ENCODE measurements at places on chromosomes 6 and 20.

DNA sequence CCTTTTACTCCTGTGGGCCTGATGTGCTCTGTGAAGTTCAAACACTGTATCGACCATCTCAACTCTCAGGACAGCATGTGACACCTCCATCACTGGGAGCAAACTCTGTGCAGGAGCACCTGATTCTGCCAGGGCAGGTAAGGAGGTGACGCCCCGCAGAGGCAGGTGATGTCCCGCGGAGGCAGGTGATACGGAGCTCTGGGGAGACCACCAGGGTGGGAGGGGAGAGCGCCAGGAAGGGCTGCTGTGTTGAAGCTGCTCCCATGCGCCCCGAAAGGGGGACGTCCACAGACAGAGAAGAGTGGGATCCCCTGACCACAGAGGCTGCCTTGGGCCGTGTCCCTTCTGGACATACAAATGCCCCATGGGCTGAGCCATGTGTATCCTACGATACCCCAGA lies 58.3 kb downstream of the DACT2 start:
- DNase-seq, result no peak

GRCh38 chr6:36222924-36223323 lies 26.4 kb downstream of the BRPF3 start:
- no peak for DNase-seq

DNA sequence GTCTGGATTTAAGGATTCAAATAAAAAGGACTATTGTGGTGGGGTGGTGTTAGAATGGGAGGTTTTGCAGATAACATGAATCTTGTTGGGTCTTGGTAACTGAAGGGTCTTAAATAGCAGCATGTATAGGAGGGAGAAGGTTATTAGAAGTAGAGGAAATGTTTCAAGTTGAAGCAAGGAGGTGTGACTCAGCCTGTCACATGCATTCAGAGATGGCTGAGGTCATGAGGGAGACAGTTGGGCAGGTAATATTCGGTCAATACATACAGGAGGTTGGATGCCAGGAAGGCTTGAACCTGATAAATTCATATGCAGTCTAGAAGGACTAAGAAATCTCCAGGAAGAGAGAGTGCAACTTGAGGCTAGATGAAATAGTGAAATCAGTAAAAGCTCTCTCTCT lies 6.1 kb downstream of the KLHL31 start:
- DNase-seq, result no peak

DNA sequence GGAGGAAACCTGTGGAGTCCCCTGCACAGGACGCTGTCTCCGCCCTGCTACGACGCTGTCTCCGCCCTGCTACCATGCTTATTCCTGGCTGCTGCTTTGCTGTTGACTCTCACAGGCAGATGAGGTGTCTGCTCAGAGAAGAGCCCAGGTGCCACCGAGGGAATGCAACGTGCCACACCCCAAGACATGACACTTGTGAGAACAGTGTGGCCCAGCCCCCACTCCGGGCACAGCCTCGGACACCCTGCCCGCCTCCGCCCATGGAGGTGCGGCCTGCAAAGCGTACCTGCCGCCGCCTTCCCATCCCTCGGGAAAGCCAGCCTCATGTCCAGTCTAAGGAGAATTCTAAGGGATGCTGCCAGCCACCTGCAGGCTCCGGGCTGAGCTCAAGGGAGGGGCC lies 15.6 kb upstream of the MRGBP start:
- no peak for DNase-seq

DNA sequence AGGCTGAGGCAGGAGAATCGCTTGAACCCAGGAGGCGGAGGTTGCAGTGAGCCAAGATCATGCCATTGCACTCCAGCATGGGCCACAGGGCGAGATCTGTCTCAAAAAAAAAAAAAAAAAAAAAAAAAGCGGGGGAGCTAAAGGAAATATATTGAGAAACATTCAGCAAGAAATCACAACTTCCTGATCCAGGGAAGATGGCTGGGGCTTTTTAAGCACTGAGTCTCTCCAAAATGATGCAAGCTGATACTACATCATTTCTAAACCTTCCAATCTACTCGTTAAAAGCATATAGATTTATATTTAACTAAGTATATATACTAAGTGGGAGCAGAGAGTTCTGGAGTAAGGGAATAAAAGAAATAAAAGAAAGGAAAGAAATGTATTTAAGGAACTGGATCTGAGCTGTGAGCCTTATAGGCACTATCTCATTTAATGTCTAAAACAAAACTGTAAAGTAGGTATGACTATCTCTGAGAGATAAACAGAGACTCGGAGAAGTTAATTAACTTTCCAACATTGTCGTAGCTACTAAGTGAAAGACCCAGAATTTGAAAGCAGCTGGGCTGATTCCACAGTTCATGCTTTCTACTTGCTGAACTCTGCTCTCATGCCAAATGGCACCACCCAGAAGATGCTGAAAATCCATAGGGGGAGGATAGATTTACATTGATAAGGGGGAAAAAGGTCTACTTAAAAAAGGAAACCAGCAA lies 215.0 kb upstream of the MARCKS start:
- no peak for DNase-seq

GRCh38 chr6:16836144-16836981 lies 75.1 kb upstream of the ATXN1 start:
- no peak for DNase-seq

- peak; percentile 56 for DNase-seq
Observed at GRCh38 chr6:34386316-34387137, 5.9 kb downstream of the NUDT3 start.

DNA sequence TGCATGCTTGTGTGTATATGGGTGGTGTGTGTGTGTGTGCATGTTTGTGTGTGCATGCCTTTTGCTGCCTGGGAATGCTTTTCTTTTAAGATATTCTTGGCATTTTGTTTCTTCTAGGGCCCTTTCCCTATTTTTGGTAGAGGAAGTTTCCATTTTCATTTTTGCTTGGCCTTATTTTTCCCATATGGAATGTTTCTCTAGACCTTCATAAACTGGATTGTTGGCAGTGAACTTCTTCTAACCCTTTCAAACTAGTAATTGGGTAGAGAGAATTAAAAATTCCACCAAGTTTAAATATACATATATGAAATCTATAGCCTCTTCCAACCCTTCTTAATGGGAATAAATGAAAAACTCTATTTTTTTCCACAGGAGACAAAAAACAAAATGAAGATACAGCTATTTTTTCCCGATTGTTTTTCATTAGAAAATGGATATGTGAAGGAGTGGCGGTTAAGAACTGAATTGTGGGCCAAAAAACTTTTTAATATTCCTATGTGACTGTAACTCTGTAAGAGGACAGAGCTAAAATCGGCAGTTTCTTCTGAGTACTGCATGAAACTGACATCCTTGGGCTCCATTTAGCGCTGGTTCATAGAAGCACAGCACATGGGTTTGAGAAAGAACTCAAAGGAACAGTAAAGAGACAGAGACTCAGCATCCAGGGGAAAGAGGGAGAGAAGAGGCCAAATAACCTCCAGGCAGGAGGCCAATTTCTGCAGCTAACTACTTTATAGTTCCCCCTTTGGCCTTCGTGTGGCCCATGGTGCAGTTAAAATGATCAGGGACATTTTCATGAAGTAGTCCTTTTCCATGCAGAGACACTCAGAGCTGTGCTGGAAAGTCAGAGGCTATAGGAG lies 102.1 kb downstream of the TMEM170B start:
- DNase-seq, result no peak

DNA sequence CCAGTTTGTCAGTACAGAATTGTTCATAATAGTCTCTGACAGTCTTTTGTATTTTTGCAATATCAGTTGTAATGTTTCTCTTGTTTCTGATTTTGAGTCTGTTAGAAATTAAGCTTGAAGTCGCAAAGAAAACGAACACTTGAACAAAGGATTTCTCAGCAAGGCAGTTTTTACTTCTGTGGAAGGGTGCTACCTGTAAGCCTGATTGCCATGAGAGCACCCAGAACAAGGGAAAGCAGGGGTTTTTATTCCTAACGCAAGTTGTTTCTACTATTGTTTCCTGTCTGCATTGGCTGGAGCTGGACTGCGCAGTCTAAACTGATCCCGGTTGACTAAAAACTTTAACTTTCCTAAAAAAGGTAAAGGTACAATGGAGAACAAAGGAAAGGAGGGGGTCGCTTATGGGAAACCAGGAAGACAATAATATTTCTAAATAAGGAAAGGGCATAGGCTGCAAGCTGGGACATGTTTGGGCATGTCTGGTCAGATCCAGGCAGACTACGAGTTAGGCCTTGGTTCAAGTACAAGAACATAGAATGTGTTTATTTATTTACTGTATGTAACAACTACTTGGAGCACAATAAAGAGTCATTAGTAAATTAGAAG lies 28.5 kb downstream of the HLA-B start:
- DNase-seq, result no peak

DNA sequence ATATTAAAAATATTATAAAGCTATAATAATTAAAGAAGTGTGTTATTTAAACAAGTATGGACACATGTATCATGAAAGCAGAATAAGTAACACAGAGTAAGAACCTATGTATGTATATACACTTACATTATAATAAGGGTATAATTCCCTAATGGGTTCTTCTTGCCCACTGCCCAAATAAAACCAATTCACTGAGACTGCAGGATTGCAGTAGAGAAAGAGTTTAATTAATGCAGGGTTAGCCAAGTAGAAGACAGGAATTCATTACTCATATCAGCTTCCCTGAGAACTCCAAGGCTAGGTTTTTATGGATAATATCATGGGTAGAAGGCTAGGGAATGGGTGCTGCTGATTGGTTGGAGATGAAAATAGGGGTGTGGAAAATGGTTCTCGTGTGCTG lies 53.8 kb upstream of the SAMD3 start:
- no peak for DNase-seq

DNA sequence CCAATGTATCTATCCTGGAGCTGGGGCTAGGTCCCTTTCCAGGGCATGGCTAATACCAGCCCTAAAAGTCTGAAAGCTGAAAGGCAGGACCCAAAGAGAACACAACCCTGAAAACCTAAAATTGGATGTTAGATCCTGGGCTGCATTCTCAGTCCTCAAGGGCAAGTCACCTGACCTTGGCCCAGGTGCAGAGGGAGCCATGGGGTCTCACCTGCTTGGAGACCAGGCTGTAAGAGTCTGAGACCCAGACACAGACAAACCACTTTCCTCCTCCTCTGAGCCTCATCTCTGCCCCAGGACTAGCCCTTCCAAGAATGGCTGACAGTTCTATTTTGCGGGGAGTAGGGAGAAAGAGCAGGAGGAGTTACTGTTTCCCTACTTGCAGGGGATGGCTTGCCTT lies 60.0 kb downstream of the EFCAB8 start:
- DNase-seq, result no peak

- DNase-seq, result peak; percentile 65
Observed at GRCh38 chr6:44177691-44178423, 19.2 kb downstream of the CAPN11 start.

DNA sequence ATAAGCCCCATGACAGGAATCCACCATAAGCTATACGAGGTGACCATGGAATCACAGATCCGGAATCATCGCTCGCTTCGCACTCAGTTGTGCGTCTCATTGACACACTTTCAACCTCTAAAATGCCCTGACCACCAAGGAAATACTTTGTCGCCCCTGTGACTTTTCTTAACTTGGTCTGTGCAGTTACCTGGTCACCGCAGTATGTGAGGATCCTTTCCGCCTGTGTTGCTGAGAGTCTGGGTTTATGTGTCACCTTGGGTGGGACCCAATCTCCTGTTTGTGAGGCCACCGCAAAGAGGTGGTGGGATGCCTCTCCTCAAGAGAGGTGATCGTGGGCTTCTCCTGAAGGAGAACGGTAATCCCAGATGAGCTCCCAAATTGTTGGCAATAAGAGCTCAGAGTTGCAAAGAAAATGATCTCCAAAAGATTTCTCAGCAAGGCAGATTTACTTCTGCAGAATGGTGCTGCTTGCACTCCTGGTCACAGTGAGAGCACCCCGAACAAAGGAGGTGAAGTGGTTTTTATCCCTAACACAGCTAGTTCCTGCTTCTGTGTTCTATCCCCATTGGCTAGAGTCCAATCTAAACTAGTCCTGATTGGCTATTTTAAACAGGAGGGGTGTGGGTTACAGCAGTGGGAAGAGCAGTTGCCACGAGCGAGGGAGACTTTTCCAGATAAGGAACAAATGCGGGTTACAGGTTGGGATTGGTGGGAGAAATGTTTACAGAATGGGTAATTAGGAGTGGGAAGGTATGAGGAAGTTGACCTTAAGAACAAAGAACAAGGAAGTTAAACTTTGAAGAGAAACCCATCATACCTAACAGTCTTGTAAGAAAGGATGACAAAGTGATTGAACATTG lies 9.1 kb upstream of the ZNFX1 start:
- DNase-seq, result no peak

DNA sequence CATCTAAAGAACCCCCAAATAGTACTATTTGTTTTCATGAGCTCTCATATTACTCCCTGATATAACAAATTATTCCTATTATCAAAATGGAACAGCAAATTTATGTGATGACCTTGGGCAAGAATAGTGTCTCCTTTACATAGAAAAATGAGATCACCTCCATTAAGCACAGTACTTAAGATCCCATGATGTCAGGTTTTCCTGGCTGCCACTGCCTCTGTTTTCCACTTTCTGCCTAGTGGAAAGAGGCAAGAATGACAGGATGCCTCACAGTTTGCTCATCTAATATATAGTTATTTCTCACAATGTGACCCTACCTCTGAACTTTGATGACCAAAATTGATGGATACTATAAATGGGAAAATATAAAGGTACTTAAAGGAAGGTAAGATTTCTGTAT lies 260.1 kb upstream of the SGK1 start:
- DNase-seq, result peak; percentile 40

DNA sequence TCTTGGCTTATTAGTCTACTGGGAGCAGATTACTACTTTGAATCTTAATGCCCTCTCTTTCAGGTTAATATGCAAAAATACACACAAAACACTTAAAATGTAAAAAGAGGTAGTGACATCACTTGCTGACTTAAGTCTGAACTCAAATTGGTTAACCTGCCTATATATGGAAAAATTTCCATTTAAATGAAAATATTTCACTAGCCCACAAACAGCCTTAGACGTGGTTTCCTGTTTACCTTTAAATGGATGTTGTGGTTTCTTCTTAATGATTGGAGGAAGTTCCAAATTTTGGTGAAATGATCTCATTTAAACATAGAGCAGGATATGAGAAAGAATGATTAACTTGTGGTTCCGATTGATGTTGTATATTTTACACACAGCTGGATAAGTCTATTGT lies 553.7 kb downstream of the CD109 start:
- DNase-seq, result peak; percentile 82

- peak; percentile 54 for DNase-seq
Observed at GRCh38 chr6:137313928-137314855, 95.0 kb upstream of the IFNGR1 start.

- no peak for DNase-seq
Observed at GRCh38 chr20:60950561-60950960, 301.5 kb upstream of the CDH4 start.

GRCh38 chr6:105094133-105094640 lies 85.6 kb downstream of the POPDC3 start:
- DNase-seq, result no peak

GRCh38 chr6:89986650-89987074 lies 92.4 kb downstream of the GJA10 start:
- peak; percentile 41 for DNase-seq

DNA sequence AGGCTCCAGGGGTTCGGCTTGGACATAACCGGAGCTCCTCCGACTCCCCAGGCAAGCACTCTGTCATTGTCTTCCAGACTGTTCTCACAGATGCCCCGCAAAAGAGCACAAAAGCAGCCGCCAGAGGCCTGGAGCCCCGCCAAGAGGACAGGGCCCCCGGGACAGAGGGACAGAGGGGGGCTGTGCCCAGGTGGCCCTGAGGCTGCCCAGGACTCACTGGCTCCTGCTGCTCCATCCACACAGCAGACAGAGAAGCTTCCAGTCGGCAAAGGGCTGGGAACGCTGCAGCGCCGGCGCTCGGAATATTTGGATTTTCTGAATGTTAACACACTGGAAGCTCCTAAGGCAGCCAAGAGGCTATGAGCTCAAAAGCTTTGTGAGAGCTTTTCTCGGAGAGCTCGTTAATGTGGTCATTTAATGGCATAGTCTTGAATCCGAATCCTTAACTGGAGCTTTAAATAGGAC lies 68.0 kb upstream of the QKI start:
- DNase-seq, result no peak

GRCh38 chr6:63502156-63502555 lies 70.1 kb upstream of the LOC128125822 start:
- no peak for DNase-seq

Measured in kidney capillary endothelial cell (primary cell).